ENCODE measurements at places on chromosomes 4 and X.

- DNase-seq: no peak
Measured at GRCh38 chr4:1927675-1928074, 56.5 kb downstream of the NSD2 start.

GRCh38 chrX:153588021-153588781, 10.7 kb downstream of the CCNQ start:
- DNase-seq: no peak

GRCh38 chrX:109312757-109313156, 169.1 kb downstream of the GUCY2F start:
- no peak for DNase-seq

- no peak for DNase-seq
Measured at GRCh38 chr4:147837854-147838253, 106.0 kb downstream of the ARHGAP10 start.

DNA sequence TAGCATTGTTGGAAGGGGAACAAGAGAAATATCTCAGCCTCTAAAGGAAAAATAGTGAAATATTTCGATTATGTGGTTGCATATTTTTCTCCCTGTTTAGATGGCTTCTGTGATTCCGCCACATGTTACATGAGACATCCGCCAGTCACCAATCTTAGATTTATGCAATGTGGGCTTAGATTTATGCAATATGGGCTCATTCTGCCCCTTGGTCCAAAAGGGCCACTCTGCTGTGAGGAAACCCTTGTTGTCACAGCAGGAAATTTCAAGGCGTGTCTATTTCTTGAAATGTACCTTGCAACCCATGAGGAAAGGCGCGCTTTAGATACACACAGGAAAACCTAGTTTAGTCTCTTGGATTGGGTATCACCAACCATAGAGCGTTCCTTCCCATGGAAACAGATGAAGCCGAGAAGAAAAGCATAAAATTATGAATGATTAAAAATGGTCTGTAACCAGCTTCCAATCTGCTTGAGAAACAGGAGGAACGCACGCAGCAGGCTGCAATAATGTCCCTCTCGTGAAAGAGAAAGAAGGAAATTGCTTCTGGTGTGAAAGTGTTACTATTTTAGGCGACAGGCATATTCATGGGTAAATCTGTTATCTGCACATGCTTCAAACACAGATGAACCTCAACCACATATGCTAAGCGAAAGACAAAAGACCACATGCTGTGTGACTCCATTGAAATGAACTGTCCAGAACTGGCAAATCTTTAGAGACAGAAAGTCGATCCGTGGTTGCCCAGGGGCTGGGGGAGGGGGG, 3.7 kb downstream of the RS1 start:
- no peak for DNase-seq

DNA sequence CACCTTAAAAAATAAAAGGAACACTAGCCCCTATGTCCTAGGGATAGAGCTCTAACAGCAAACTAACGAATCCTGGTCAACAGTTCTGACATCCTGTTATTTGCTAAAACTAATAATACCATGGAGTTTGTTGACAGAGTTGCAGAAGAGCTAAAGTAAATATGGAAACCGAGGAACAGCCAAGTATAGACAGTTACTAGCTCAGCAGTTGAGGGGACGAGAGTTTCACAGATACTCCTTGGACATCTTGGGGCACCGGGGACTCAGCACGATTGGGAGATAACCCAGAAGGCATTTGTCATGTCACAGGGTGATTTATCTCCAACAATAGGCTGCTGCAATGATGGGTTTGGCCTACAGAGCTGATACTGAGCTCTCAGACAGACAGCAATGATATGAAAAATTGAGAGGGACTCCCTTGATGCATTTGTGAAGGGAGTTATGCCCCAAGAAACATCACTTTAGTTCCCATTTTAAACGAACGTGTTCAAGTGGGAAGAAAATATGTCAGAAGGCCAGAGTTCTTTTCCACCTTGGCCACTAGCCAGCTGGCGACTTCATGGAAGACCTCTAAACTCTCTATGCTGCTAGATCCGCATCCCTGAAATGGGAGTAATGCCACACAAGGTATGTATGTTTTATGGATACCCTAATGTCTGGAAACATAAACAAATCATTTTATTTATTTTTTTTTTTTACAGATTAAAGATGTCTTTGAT, 48.6 kb downstream of the TSC22D3 start:
- no peak for DNase-seq

GRCh38 chr4:183149616-183150539, 50.8 kb downstream of the WWC2 start:
- DNase-seq: no peak

DNA sequence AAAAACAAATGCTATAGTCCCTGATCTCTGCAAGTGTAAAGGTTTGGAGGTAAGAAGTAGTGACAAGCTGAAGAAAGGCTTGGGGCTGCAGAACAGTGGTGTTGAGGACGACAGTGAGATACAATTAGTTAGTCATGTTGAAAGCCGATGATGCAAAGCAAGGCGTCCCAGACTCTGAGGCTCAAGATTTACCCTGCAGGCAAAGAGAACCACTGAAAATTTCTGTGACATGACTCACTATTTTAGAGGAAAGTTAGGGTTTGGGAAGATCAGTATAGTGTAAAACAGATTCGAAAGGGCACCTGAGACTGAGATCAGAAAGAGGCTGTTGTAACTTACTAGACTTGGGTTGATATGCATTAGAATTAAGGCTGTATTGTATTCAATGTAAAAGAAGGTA, 281.3 kb upstream of the FTHL17 start:
- DNase-seq: no peak

DNA sequence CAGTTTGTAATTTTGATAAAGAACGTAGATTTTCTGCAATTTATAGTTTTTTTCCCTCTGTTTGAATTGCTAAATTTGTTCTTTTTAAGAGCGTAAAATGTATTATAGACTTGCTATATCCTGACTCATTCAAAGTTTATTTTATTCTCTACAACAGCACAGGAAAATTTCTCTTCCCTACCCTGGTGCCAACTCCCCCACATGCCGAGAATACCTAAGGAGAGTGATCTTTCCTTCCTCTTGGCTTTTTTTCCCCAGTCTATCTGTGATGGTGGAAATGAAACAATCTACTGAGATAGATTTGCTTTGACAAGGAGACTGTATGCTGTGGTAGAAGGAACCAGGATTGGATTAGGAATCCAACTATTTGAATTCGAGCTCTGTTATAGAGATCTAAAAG, 271.6 kb downstream of the TLL1 start:
- DNase-seq: no peak

GRCh38 chrX:116667346-116668134, 204.8 kb upstream of the CT83 start:
- DNase-seq: no peak

GRCh38 chr4:94463771-94464170, 12.0 kb downstream of the PDLIM5 start:
- no peak for DNase-seq

DNA sequence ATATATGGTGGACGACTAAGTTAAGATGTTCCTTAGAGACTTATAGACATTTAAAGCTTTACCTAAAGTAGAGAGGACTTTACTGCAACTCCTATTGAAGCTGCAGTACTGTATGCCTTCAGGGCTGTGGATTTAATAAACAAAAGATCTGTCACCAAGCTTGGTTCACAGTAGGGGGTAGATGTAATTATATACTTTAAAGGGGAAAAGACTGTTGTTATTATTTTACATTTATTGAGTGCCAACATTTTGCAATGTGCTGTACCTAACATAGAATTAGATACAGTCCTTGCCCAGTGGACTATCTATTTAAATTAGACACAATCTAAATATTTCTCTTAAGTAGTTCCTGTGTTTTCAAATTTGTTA, 67.2 kb downstream of the SLIT2 start:
- no peak for DNase-seq

- no peak for DNase-seq
Measured at GRCh38 chr4:174579421-174579820, 57.1 kb upstream of the HPGD start.

GRCh38 chrX:76427560-76428242, at the start of gene MAGEE1:
MAGEE1 (plus strand) TSS chrX:76427710; CDS start chrX:76427931, 221 bp downstream.
- no peak for DNase-seq

GRCh38 chr4:41734371-41734770, 14.2 kb downstream of the PHOX2B start:
- DNase-seq: no peak

DNA sequence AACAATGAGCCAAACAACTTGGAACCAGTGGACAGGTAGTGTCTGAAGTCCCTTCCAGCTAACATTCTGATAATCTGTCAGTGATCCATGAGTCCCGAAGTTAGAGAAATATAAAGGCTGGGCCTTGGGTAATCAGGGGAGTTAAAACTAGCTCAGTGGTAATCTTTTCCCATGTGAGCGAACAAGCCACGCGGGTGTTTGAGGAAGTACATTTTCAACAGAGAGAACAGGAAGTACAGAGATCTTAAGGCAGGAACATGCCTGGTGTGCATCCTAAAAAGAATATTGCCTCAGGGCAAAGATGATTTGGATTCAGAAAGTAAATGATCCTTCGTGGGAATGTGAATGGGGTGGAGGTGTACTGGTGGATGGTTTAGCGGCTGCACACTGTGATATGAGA, 42.9 kb downstream of the FNIP2 start:
- no peak for DNase-seq

DNA sequence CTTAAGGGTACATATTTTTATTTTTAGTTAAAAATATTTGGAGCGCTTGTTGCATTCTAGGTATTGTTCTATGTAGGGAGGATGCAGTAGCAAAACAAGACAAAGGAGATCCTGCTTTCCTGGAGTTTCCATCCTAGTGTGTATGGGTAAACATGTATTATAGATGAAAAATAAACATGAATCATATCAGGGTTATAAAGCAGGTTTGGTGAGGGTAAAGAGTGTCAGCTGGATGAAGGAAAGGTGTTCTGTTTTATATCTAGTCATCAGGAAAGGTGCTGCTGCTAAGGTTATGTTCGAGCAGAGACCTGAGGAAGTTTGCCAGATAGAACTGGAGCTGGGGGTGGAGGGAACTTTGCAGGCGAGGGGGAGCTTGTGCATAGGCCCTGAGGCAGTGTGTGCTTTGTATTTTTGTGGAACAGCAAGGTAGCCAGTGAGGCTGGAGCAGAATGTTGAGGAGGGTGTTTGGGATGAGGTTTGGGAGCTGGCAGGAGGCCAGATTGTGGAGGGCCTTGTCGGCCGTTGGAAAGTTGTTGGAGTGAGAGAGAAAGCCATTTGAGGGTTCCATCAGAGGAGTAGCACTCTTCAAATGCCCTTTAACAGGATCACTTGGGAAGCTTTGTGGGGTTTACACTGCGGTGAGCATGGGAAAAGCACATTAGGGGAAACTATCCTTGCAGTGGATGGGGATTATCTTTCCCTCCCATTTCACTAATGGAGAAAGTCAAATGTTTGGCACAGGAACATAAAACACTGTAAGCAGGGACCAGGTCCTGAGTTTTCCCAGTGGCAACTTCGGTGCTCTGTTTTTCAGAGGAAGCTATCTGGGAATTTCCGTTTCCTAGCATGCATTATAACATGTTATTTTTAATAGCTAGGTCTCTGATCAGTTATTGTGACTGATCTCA, 35.9 kb downstream of the AFF1 start:
- DNase-seq: no peak

DNA sequence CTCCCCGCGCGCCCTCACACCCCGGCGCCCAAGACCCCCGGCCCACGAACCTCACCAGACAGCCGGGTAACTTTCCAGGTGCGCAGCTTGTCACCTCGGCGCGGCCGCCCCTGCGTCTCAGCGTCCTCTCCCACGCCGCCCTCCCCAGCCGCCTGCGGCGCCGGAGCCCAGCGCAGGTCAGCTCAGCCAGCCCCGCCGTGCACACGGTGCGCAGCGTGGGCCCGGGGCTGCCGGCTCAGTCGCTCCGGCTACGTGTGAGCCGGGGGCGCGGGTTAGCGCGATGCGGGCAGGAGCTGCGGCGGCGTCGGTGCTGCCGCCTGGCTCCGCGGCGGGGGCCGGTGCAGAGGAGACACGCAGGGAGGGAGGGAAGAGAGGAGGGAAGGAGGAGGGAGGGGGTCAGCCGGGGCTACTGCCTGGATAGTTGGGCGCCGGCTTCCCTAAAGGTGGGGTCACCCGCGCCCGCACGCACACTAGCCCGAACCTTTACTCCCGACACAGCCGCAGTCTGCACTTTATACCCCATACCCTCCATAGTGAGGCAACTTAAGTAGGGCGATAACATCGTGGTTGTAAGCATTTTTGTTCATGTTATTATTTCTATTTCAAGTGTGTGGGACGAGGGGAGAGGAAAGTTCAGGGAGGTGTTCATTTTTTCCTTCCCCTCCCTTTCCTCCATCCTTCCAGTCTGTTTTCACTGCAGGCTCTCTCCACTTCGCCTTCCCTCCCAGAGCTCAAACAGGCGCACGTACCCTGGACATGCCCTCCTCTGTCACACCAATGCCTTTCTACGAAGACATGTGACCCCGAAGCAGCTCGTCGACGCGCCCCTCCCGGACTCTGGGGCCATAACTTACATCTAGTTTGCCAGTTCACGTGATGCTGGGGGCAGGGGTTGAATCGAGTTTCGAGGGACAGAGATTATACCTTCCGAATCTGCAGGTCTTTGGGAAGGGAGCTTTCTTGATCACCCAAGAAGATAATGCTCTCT, at the start of gene PRKG2:
PRKG2 (minus strand) TSS at position 342 of the 988 bp plus-strand sequence. CDS start 10,175 bp downstream, outside the sequence.
- no peak for DNase-seq

- no peak for DNase-seq
Measured at GRCh38 chrX:17521871-17522693, 147.1 kb downstream of the NHS start.

DNA sequence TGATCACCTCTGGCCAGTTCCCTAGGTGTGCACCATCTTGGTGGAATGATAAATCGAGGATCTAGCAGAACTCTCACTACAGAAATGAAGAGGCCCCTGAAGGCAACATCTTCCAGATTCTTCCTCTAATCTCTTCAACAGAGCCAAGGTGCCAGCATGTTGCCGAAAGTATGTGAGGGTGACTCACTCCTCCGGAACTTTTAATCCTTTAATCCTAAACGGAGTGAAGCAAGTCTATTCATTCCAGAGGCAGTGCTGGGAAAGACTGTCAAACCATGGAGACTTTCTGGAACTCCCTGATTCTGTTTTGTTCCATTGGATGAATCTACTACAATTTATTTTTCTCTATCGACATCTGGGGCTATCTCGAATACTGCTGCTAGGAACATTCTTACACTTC, 68.7 kb downstream of the SUPT20HL2 start:
- DNase-seq: no peak

DNA sequence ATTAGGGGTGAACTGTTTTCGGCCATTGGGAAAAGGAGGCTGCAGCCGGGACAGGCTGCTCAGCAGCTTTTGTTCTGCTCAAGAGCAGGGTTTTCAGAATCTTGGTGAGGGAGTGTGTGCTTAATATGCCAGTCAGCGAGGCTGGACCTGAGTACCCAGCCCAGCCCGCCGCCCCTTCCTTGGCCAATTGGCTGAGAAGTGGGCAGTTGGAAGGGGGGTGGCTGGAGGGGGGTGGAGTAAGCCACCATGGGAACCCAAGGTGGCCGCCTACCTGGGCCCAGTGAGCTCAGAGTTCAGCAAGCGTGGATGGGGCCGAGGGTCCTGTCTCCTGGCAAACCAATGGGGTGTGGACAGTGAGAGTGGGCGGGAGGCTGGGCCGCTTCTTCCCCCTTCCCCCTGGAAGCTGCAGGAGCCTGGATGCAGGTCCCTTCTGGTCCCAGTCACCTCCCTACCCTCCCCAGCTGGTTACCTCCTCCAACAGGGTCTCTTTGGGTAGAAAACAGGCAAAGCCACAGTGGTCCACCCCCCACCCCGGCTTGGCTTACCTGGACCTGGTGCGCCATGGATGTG, 52.5 kb downstream of the SORCS2 start:
- no peak for DNase-seq
